ENCODE measurements at places on chromosomes 6 and 20.

GRCh38 chr6:133906050-133906449 is 17.1 kb downstream of the TCF21 start:
- DNase-seq: no peak

GRCh38 chr6:38159596-38159995 is 340.1 kb downstream of the ZFAND3 start:
- no peak for DNase-seq

DNA sequence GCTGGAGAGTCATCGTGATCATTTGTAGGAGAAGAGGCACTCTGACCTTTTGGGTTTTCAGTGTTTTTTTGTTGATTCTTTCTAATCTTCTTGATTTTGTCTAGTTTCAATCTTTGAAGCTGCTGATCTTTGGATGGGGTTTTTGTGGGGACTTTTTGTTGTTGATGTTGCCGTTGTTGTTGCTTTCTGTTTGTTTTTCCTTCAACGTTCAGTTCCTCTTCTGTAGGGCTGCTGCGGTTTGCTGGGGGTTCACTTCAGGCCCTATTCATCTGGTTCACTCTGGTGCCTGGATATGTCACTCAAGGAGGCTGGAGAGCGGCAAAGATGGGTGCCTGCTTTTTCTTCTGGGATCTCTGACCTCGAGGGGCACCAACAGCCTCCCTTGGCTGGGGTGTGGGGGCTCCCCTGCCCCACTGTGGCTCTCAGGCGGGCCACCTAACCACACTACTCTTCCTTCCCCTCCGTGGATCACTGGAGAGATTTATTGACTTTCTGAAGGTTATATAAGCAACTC is 21.5 kb upstream of the TMEM244 start:
- no peak for DNase-seq

GRCh38 chr6:26123675-26123946 is 36.4 kb downstream of the HFE start:
- no peak for DNase-seq

- no peak for DNase-seq
These were observed 30.8 kb upstream of the PREP start for GRCh38 chr6:105433723-105434122.

DNA sequence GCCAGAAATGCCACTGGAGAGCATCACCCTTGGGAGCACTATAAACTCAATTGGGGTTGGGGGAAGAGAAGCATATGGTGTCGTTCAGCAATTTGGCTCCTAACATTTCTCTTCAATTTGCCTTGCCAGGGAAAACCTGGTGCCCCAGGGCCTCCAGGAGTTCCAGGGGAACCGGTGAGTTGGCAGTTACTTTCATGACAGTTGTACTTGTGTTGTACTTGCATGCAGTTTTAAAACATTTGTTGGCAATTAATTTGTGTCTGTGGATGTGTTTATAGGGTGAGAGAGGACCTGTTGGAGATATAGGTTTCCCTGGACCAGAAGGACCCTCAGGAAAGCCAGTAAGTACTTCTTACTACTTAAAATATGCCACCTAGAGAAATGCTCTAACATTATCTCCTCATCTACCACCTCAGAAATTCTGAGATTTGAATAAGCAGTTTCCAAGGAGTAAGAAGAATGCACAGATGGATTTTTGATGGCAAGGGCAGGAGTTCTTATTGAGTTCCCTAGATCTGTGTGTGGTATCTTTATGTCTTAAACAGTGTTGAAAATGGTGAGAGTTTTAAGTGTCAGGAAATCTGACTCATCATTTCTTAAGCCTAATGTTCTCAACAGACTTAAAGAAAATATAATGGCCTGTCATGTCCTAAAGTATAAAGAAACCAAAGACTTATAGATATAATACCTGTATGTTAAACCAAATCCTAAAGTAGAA is 122.5 kb downstream of the COL9A1 start:
- no peak for DNase-seq

GRCh38 chr6:56193846-56194245 is 53.5 kb downstream of the COL21A1 start:
- no peak for DNase-seq

DNA sequence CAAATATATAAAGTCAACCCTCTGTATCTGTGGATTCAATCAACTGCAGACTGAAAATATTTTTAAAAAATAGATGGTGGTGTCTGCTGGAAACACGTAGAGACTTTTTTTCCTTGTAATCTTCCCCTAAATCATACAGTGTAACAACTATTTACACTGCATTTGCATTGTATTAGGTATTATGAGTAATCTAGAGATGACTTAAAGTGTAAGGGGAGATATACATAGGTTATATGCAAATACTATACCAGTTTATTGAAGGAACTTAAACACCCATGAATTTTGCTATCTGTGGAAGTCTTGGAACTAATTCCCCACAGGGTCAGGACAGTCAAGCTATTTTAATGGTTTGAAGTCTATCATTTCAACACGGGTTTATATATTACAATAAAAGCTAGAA is 10.2 kb downstream of the HDAC2 start:
- no peak for DNase-seq

GRCh38 chr20:43812216-43812615 is 85.4 kb upstream of the GTSF1L start:
- DNase-seq: no peak

- DNase-seq: no peak
These were observed 622.7 kb downstream of the CD109 start for GRCh38 chr6:74318738-74319137.

GRCh38 chr6:158674342-158675131 is 24.7 kb downstream of the SYTL3 start:
- DNase-seq: no peak

GRCh38 chr6:129709769-129710449 is at the start of gene ARHGAP18:
TSS of gene ARHGAP18 (minus strand) at chr6:129710177. CDS start at chr6:129710136, 41 bp downstream.
- DNase-seq: peak; percentile 84

DNA sequence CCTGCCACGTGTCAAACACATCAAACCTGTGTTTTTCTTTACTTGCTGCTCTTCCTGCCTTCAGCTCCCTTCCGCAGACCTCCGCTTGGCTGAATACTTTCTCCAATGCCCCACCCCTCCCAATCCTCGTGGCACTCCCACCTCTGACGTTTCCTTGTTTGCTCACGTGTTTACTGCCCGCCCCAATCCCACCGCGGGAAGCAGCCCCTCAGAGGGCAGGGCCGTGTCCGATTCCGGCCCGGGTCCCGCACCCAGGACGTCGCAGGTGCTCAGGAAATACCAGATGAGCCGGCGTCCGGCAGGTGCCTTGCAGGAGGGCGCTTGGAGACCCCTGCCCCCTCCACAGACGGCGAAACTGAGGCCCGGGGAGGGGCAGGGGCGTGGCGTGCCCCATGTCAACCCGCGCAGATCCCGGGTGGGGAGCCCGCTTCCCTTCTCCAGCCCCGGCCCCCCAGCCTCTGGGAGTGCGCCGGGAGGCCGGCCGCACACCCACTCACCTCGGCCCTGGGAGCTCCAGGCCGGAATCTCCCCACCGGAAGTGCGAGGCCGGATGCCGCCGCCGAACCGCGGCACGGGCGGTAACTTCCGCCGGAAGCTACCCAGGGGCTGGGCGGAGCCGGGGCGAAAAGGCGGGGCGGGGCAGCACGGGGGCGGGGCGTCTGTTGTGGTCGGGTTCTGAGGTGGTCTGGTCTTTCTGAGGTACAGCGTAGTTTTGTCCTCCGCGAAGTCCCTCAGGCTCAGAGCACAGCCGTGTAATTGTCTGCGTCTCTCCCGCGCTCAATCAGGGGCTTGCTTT is 42.3 kb downstream of the ELMO2 start:
- peak; percentile 88 for DNase-seq

- DNase-seq: peak; percentile 79
These were observed 76.6 kb upstream of the CST7 start for GRCh38 chr20:24872291-24873024.

GRCh38 chr6:28401172-28401571 is 1.6 kb upstream of the ZSCAN12 start:
- no peak for DNase-seq
